CD4-positive, CD25-positive, alpha-beta regulatory T cell (primary cell): ENCODE measurements at places on chromosomes 11 and 22. TPM values are rescaled to one million over a fixed set of nuclear protein-coding genes. Genes with fewer than 3 reads are reported as not detected.

Gene NFAM1
- 0.12 TPM for total RNA-seq

Gene FGF4
- total RNA-seq, result not detected

Gene APOBEC3B
- 2.1 TPM for total RNA-seq

Gene SERPING1
- 1.1 TPM for total RNA-seq

Gene SUN2
- 454 TPM for total RNA-seq

Gene MOGAT2
- total RNA-seq, result not detected

DNA sequence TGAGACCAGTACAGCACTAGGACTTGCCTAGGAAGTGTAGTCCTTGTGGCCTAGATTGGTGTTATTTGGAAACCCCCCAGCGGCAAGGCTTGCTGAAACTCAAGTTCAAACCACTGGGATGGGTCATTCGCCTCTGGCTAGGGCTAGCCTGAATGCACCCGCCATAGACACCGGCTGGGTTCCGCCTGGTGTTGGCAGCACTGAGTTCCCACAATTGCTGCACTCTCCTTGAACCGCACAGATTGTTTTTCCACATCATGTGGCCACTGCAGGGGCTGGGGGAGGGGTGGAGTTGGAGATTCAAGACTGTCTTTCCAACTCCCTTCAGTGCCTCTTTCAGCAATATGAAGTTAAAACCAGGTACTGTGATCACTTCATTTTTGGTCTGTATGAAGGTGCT, 43.1 kb downstream of the CCDC73 start:
- H3K4me3 ChIP-seq, result no peak overlapping the region
- no peaks in the 10 kb centered on the region for H3K36me3 ChIP-seq
- no peaks in the 10 kb centered on the region for H3K4me1 ChIP-seq

DNA sequence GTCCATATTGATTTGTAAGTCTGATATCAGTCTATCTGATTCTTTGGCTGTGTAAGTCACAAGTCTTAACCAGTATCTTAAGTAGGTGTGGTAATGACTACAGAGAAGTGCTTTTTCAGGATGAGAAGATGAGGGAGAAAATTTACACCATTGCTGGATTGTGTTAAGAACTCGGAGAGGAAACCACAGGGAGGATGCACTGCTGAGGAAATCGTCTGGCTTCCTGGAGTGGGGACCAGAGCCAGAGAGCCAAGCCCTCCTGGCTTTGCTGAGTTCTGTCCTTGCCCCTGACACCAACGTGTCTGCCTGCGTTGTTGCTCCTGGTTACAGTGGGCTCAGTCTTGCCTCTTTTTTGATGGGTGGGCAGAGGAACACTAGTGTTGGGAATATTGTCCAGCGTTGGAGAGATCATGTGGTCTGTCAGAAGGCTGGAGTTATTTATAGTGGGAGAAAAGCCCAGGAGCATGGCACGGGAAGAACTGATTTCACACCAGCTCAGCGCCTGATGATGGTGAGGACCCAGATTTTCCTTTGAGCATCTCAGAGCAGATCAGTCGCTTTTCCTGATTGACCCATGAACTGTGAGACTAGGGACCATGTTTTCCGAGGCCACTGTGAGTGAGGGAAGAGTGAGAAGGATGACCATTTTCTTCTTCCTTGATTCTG, 29.6 kb downstream of the MARK2 start:
- peaks cover 3% of the 10 kb centered on the region for H3K36me3 ChIP-seq
- H3K27me3 ChIP-seq, result no peaks in the 10 kb centered on the region
- peaks cover 76% of the 10 kb centered on the region for H3K4me1 ChIP-seq

GRCh38 chr11:121129362-121130340, 28.6 kb downstream of the TECTA start:
- no peak overlapping the region for H3K27ac ChIP-seq
- no peak overlapping the region for H3K4me3 ChIP-seq
- H3K4me1 ChIP-seq, result no peaks in the 10 kb centered on the region
- DNase-seq, result no peak

DNA sequence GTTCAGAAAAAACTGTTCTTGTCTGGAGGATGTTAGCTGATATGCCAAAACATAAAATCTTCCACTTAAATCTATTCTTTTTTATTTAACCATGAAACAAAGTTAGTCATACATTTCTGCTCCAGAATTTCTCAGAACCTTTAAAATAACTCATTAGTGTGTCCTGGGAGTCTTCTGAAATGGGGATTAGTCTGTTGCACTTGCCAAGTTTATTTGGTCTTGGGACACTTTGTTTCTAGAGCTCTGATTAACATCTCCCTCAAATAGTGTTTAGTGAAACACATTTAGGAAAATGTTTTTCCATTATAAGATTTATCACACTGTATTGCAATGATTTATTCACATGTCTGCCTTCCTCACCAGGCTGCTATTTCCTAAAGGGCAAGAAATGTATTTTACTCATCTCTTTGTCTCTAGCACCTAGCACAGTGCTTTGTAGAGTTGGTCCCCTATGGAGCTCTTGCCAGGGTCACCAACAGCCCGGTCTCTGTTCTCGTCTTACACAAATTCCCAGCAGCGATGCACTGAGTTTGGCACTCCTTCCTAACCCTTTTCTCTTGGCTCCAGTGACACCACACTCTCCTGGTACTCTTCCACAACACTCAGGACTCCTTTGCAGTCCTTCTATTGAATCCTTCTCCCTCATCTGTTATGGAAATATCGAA, 189.2 kb downstream of the CSNK2A3 start:
- H3K4me1 ChIP-seq, result no peaks in the 10 kb centered on the region
- no peaks in the 10 kb centered on the region for H3K36me3 ChIP-seq
- no peak overlapping the region for H3K4me3 ChIP-seq

- H3K36me3 ChIP-seq, result peaks cover 82% of the 10 kb centered on the region
- no peak overlapping the region for H3K27ac ChIP-seq
- H3K27me3 ChIP-seq, result no peaks in the 10 kb centered on the region
- H3K4me1 ChIP-seq, result peaks cover 15% of the 10 kb centered on the region
- no peak overlapping the region for H3K4me3 ChIP-seq
- no peak for DNase-seq
Observed at GRCh38 chr11:72711141-72711540, 36.9 kb upstream of the PDE2A start.
